ENCODE measurements at places on chromosomes 6 and 20. TPM values are rescaled to one million over a fixed set of nuclear protein-coding genes. Genes with fewer than 3 reads are reported as not detected.

The PKHD1 gene
- not detected for total RNA-seq

The PNLDC1 gene
- not detected for total RNA-seq

DNA sequence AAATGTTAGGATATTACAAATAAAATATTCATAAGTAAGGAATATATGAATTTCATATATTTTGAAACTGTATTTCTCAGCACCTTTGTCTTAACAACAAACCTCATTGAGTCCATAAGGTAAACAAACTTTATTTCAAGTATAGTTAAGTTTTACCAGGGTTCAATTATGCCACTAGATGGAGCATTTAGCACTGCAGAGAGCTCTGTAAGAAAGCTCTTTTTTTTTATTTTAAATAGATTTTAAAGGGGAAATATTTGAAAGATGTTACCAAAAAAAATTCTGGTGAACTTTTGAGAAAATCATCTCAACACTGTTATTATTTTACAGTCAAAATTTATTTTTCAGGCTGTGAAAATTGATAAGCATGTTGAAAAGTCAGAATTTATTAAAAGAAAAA is 955.2 kb upstream of the EYS start:
- no peak for DNase-seq

GRCh38 chr6:157682856-157683481 is 140.1 kb upstream of the SNX9 start:
- no peak for DNase-seq

- DNase-seq, result no peak
Observed at GRCh38 chr6:551405-551804, 105.5 kb downstream of the HUS1B start.

DNA sequence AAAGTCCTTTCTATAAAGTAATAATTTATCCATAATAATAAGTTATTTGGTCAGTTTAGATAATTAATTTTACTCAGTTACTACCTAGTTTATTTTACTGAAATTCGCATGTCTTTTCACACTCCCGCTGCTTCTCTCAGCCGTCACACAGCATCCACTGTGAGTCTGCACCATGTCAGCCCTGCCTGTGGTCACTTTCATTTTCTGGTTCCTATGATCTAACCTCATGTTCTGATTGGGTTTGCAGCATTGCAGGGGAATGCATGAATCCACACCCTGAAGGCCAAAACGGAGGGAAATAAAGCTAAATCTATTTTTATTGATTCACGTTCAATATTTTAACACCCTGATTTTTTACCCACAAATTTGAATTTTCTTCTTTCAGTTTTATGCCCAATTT is 47.4 kb downstream of the PDE10A start:
- DNase-seq, result no peak

DNA sequence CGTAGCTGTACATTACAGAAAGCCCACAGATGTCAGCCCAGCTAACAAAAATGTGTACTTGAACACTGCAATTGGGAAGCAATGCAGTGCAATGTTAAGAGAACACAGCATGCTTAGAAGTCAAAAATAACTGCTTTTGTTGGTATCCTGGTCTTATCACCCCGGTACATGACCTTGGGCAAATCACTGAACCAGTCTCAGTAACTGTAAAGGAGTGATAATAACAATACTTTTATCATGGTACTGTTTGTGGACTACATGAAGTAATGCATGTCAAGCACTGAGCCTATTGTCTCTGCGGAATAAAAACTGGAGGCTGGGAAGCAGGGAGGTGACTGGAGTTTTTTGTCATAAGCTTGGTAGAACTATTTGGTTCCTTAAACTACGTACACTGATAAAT is 44.7 kb upstream of the SPDEF start:
- DNase-seq, result no peak

- no peak for DNase-seq
Observed at GRCh38 chr6:103183831-103184411, 1675.8 kb downstream of the HACE1 start.

GRCh38 chr6:46799657-46800056 is 6.5 kb downstream of the MEP1A start:
- DNase-seq, result no peak

GRCh38 chr6:158568549-158568948 is 8.7 kb downstream of the TMEM181 start:
- DNase-seq, result no peak

DNA sequence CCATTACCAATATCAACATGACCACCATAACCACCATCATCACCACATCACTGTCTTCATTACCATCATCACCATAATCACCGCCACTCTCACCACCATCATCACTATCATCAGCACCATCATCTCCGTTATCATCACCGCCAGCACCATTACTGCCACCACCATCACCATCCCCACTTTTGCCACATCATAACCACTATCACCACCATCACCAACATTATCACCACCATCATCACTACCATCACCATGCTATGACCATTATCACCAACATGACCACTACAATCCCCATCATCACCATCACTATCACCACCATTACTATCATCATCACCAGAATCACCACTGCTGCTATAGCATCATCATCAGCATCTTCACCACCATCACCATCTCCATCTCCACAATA is 25.7 kb downstream of the CST2 start:
- no peak for DNase-seq

- DNase-seq, result no peak
Observed at GRCh38 chr20:34200023-34200422, 41.2 kb upstream of the ASIP start.

GRCh38 chr6:154350293-154350692 is 6.3 kb downstream of the IPCEF1 start:
- no peak for DNase-seq

DNA sequence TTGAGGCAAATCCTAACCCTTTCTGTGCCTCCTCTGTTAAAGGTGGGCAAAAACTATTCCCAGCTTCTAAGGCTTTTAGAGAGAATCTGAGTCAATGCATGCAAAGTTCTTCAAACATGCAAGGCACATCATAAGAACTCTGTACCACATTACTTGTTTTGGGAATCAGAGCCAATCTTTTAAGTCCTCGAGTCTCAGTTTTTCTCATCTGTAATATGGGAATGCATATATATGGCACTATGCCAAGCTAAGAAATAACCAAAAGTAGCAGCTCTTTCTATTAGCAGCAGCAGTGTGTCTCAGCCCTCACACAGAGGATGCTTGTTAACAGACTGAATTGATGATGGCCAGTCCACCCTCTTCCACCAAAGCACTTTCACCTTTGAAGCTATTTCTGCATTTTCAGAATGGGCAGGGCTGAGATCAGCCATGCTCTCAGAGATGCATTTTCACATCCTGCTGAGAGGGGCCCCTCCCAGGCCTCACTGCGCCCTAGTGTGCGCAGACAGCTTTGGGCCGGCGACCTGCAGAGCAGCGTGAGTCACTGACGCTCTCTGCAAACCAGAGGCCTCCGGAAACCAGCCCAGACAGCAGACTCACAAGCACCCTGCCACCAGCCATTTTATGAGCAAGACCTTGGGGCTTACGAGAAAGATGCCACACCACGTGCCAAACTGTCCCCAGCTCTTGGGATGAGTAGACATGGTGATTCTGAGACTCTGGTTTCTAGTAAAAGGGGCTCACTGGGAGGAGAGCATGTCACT is 138.0 kb downstream of the NFATC2 start:
- DNase-seq, result no peak
